Omental fat pad (tissue), 4 donors: ENCODE measurements at places on chromosomes 1 and 21. TPM values are rescaled to one million over a fixed set of nuclear protein-coding genes. Genes with fewer than 3 reads are reported as not detected.

DNA sequence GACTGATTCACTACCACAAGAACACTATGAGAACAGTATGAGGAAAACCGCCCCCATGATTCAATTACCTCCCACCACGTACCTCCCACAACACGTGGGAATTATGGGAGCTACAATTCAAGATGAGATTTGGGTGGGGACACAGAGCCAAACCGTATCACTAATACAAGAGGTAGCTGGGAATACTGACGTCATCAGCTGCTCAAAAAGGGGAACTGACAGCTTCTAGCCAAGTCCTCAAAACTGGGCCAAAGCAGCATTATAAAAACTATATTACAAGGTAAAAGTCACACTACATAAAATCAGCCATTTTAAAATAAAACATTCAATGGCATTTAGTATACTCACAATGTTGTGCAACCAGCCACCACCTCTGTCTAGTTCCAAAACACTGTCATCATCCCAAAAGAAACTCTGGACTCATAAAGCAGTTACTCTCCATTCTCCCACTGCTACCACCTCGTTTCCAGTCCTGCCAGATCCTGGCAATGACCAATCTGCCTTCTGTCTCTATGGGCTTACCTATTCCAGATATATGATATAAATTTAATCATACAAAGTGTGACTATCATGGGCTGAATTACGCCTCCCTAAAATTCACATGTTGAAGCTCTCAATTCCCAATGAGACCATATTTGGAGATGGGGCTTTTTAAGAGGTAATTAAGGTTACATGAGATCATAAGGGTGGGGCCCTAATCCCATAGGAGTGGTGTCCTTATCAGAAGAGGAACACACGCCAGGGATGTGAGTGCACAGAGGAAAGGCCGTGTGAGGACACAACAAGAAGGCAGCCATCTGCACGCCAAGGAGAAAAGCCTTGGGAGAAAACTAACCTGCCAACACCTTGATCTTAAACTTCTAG, 192.1 kb downstream of the SETD4 start:
- no peak for DNase-seq

DNA sequence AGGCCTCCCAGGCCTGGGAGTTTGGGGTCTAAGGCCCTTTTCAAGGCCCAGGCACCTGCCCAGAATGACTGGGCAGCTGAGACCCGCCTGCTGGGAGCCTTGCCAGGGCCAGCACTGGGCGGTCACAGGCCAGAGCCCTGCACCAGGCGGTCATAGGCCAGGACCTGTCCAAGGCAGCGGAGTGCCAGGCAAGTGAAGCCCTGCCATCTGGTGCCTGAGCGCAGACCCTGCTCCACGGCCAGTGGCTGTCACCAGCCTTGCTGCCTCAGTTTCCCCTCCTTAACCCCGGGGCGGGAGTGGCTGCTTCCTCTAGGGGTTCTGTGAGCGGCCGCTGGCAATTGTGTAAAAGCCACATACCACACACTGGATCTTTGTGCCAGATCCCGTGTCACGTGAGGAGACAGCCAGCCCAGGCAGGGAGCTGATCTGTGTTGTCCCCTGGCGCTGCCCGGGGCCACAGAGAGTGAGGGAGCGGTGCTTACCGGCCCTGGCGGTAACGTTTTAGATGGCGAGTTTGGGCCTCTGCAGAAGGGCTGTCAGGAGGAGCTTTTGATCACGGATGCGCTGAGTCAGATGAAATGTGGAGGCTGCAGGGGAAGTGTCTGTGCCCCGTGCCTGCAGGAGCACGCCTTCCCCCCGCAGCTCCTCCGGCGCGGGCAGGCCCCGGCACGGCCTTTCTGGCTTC, 4.6 kb downstream of the COL18A1 start:
- DNase-seq: no peak

- DNase-seq: no peak
These were observed at the start of gene PRELP for GRCh38 chr1:203475012-203475981. PRELP (plus strand) TSS chr1:203475806; CDS start chr1:203483185, 7,379 bp downstream.

DNA sequence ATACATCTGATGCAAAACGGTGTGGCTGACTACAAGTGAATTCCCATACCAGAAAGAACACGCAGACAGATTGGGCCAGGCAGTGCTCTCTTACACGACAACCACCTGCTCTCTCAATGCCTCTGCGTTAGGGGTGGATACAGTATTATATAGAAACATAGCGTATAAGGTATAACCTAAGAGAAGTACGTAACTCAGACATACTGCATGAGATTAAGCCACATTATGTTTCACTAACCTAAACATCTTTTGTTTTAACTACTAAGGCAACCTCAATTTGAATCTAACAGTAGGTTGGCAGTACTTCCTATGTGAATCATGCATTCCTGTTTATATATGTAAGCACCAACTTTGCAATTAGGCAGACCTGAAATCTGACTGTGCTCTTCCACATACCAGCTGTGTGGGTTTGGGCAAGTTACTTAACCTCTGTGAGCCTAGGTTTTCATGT, 58.1 kb upstream of the COA6 start:
- no peak for DNase-seq

- no peak for DNase-seq
These were observed 7.6 kb downstream of the EDN2 start for GRCh38 chr1:41476807-41477361.

GRCh38 chr1:167185974-167186657, 34.6 kb upstream of the POU2F1 start:
- DNase-seq: no peak

Gene DENND4B
- 37.7 TPM for total RNA-seq

- no peak for DNase-seq
These were observed 401 bp downstream of the ERRFI1 start for GRCh38 chr1:8025671-8026144.

Gene RNF11
- 92.6 TPM for total RNA-seq

Gene PARS2
- 4.6 TPM for total RNA-seq

- no peak for DNase-seq
These were observed 24.3 kb upstream of the PLCH2 start for GRCh38 chr1:2451741-2452140.

Gene SLC19A1
- total RNA-seq: 14.5 TPM

Gene NKAIN1
- not detected for total RNA-seq

Gene FOXD3
- not detected for total RNA-seq

Gene SIM2
- 3.2 TPM for total RNA-seq

DNA sequence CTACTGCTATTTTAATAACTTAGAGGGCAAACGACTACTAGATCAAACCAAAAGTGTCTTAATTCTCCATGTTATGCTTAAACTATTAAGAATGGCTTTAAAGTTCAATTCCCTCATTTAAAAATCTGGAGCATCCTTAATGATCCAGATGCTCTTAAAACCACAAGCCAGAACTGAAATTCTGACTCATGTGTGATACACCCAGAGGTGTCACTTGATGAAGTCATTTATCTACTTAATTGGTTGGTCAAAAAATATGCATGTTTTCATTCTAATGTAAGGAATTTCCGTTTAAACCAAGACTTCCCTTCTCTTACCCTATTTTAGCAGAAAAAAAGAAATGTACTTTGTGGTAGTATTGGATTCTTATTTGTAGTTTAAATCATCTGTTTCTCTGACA, 1261.2 kb upstream of the B3GALT2 start:
- no peak for DNase-seq

Gene AMY1B
- total RNA-seq: not detected

DNA sequence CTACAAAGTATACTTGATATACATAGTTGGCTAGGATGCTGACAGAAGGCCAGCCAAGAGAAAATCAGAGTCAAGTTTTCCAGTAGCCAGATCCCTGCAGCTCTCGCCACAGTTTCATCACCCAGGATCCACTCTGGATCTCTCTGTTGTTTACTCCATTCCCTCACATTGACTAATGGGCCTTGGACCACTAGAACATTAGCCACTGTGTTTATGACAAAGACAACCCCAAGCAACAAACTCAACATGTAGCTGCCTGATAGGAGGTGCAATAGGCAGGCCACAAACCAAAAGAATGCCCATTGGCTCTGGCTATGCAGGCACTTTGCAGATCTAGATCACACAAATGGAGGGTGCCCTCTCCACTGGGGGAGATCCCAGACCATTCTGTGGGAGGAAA, 44.2 kb downstream of the ARHGEF11 start:
- no peak for DNase-seq

Gene SYNJ1
- 8.7 TPM for total RNA-seq

GRCh38 chr21:42986125-42986783, 11.9 kb downstream of the PKNOX1 start:
- no peak for DNase-seq

Gene PTGS2
- total RNA-seq: 8.3 TPM

GRCh38 chr1:15095496-15095875, 58.1 kb upstream of the TMEM51 start:
- no peak for DNase-seq

DNA sequence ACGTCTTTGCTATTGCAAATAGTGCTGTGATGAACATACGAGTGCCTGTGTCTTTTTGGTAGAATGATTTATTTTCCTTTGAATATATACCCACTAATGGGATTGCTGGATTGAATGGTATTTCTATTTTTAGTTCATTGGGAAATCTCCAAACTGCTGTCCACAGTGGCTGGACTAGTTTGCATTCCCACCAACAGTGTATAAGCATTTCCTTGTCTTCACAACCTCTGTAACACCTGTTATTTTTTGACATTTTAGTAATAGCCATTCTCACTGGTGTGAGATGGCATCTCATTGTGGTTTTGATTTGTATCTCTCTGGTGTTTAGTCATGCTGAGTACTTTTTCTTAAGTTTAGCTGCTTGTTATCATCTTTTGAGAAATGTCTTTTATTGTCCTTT, 215.0 kb downstream of the FMN2 start:
- DNase-seq: no peak

GRCh38 chr1:2554621-2555387, 1.4 kb upstream of the TNFRSF14 start:
- no peak for DNase-seq

DNA sequence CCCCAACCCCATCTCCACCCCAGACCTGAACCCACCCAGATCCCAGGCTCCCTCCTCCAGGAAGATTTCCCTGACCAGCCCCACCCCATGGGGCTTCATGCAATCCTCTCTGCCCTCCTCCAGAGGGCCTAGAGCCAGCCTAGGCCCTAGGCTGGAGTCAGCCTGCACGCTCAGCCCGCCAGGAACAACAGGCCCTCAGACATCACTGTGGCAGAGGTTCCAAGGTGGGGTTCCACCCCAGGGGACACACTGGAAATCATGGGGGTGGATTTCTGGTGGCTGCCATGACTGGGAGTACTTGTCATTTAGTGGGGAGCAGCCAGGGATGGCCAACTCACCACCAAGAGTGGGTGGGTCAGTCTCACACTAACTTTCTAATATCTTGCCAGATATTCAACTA, 122.0 kb downstream of the GLIS1 start:
- no peak for DNase-seq

DNA sequence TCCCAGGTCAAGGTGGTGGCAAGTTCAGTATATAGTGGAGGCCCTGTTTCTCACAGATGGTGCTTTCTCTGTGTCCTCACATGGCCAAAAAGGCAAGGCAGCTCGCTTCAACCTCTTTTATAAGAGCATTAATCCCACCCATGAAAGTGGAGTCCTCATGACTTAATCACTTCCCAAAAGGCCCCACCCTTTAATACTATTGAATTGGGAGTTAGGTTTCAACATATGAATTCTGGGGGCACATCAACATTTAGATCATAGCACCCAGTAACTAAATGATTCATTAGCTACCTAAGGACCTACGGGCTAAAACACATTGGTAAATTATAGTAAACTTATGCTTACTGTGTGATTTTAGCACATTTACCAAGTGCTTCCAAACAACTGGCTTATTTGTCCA, 317.9 kb downstream of the LTN1 start:
- DNase-seq: no peak

Gene SUSD4
- total RNA-seq: 3.2 TPM

- no peak for DNase-seq
These were observed 142.5 kb downstream of the PGBD5 start for GRCh38 chr1:230283678-230284077.

GRCh38 chr1:99956755-99957154, 13.0 kb upstream of the SLC35A3 start:
- DNase-seq: no peak

DNA sequence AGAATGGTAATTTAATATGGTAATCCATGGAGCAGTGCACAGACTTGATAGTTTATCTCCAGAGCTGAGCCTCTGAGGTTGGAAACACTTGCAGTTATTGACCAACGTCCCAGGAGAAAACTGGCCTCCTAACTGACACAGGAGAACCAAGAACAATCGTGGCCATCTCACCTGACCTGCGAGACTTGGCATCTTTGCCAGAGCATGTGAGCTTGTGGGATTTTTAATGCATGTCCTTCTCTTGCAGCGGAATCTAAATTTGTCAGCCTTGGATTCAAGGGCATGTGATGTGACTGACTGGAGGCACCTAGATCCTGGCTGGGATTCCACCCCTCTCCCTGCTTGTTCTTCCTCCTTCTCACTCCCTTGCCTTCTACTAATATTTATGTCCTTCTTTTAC, 27.8 kb upstream of the SLC26A9 start:
- DNase-seq: no peak

Gene GREM2
- not detected for total RNA-seq
